Activated CD8-positive, alpha-beta T cell treated with anti-CD3 and anti-CD28 coated beads, Interleukin-2, amount 10 ng/mL, durations not matched to agents 7 days and 5 days (primary cell): ENCODE measurements at places on chromosomes 12 and 14.

GRCh38 chr12:6238875-6239274 is 38.7 kb downstream of the CD9 start:
- DNase-seq = no peak

DNA sequence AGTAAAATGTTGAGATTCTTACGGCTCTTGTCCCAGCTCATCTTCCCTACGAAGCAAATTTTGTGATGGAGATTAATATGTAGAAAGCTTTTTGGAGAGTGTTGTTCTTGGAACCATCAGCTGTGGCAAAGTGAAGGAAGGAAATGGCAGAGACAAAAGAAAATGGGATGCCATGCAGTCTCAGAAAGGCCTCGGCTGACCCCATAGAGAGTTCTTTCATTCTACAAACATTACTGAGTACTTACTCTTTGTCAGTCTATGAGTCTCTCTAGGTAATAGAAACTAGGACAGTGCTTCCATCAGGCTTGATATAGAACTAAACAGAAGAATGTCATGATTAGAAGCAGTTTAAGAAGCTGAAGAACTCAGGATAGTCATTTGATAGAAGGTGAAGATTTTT is 134.1 kb downstream of the PLEKHA5 start:
- DNase-seq = no peak

DNA sequence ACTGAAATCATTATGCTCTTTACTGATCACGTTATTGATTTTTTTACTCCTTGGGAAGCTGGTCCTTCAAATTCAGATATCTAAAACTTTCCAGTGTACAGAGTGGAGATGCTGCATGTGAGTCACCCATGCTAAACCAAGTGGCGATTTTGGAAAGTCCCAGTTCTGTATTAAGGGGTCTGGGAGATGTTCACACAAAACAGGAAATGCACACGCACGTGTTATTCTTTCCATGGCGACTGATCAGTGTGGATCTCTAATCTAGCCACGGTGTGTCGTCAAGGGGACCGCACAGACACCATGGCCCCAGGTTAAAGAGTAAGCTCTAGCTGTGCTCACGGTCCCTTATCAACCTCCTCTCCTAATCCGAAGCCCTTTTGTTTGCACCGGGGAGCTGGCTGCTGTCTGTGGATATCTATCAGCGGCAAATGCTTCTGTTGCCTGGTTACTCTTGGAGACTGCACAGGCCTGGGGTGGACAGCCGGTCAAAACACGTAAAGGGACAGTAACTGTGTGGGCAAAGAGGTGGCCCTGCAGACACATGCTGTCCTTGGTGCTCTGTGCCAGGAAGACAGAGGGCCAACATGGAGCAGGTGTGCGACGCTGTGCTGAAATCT is 96.6 kb downstream of the RIMBP2 start:
- no peak for DNase-seq

DNA sequence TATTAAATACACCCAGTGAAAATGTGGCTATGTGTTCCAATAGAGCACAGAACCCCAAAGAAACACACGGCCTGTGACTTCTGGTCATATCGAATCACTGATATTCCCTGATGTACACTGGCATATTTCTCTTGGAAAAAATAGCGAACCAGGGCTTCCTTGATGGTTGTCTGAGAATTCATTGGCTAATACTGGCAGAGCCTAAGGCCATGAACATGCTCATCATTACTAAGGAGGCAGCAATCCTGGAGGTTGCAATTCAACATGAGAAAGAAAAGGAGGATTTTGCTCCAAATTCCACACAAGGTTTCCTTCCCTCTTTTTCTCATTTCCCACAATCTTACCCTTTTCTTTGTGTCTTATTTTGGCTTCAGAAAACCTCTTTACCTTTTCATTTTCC is 212.9 kb upstream of the HMGA2 start:
- no peak for DNase-seq

- no peak for DNase-seq
Observed at GRCh38 chr12:54419088-54419887, at the start of gene ITGA5. ITGA5 (minus strand) TSS chr12:54419266; CDS start chr12:54419198, 68 bp downstream.

DNA sequence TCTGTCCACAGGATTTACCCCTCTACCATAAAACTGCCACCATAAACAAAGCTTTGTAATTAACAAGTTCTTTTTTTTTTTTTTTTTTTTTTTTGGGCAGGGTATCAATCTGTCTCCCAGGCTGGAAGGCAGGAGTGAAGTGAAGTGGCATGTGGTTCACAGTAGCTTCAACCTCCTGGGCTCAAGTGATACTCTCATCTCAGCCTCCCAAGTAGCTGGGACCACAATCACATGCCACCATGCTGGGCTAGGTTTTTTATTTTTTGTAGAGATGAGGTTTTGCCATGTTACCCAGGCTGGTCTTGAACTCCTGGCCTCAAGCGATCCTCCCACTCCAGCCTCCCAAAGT is 61.1 kb upstream of the NUDT4 start:
- no peak for DNase-seq

- no peak for DNase-seq
Observed at GRCh38 chr12:110922652-110923051, 2.3 kb upstream of the MYL2 start.

DNA sequence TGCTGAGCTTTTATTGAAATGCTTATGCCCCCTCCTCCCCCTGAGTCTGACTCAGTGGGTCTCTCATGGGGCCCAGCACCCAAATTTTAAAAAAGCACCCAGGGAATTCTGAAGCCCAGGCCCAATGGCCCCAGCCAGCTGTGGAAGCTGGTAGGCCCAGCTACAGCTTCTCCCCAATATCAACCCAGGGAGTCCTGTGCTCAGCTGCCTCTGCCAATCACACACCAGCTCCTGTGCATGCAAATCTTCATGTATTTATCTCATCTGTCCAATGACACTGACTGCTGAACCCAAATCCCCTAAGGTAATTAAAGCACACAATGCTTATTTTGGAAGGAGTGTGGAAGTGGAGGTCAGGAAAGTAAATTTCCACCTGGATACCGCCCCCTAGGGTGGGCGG is 76.3 kb downstream of the CCDC88C start:
- DNase-seq = no peak

DNA sequence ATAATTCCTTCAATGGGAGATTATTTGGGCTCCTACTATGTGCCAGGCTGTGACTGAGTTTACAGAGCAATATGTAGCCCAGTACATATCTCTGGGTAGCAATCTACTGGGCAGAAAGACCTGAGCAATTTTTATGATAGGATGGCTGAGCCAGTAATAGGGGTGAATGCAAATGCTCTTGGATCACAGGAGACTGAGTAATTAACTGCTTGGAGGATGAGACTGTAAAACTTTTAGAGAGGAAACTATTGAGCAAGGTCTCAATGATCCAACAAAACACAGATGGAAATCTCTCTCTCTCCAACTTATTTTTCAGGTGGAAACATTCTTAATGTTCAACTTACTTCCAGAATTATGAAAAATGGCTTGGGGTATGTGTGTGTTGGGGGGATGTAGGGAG is 402.2 kb downstream of the AEBP2 start:
- no peak for DNase-seq

GRCh38 chr14:72924337-72924736 is 1.9 kb upstream of the DCAF4 start:
- DNase-seq = no peak

DNA sequence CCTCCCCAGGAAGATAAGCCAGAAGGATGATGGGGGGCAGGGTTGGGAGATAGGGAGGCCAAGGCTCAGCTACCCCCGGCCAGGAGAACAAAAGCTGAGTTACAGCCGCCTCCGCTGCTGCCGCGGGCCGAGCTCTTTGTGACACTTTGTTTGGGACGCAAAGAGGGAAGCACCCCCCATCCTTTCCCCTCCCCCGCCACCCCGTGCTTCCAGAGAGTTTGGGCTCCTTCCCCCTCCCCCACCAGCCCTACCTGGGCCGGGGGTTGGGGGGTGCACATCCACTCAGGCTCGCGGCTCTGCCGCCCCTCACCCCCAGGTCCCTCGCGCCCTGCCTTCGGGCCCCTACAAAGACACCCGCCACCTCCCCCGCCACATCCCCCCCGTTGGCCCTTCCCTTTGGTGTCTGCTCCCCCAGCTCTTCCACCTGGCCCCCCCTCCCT is 799 bp downstream of the ZNF219 start:
- DNase-seq = no peak

DNA sequence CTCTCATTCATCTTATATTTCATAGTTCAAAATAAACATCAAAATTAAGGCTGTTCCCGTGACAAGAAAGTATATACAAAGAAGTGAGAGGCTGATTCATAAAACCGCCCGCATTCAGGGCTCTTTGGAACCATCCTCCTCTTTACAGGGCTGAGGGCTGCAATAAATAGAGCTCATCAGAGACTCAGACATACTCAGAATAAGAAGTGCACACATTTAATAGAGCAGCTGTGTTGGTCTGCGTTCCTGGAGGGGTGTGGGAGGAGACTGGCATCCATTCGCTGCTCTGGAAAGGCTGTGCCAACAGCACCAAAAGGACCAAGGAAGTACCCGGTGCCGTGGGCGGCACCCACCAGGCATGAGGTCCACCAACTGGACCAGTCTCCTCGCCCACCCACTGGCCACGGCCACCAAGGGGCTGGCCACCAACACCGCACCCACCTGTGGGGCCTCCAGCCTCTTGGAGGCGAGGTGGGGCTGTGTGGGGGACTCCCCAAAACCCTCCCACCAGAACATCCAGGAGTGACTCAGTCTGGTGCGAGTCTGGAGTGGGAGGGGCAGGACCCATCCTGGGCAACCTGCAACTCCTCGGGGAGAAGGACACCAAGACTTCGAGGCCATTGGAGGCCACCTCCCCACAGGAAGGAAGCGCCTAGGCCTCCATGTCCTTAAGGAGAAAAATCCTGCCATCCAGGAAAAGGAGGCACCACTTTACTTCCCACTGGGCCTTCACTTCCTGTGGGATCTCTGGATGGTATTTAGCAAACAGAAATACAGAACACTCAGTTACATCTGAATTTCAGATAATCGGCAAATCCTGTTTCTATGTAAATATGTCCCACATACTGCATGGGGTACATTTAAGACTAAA is 32.7 kb downstream of the VCPKMT start:
- DNase-seq = peak; percentile 61

DNA sequence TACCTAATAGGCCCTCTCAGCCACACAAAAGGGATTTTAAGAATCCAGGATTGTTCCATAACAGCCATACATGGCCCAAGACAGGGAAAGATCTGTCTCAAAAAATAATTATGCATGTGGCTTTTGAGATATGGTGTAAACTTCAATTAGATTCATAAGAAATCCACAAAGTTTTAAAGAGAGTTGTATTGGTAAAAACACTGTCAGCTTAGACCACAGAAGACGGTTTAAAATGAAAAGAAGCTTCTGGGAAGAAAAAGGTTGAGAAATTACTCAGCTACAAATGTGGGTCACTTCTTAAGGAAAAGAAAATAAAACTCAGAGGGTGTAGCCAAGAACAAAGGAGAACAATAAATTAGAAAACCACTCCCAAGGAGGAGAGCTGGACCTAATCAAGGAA is 191.4 kb downstream of the KIF26A start:
- no peak for DNase-seq

- DNase-seq = no peak
Observed at GRCh38 chr12:24073170-24073810, 123.8 kb upstream of the SOX5 start.

- no peak for DNase-seq
Observed at GRCh38 chr12:29223426-29223825, 74.3 kb downstream of the FAR2 start.

DNA sequence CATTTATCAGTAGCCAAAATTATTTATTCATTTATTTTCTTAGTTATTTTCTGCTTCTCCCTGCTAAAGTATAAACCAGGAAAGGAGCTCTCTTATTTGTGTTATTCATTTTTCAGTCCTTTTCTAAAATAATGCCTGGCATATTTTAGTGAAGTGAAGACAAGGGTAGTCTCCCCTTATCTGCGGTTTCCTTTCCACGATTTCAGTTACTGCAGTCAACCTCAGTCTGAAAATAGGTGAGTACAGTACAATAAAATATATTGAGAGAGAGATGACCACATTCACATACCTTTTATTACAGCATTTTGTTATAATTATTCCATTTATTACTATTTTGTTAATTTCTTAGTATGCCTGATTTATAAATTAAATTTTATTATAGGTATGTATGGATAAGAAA is 57.6 kb downstream of the GPR137C start:
- no peak for DNase-seq

DNA sequence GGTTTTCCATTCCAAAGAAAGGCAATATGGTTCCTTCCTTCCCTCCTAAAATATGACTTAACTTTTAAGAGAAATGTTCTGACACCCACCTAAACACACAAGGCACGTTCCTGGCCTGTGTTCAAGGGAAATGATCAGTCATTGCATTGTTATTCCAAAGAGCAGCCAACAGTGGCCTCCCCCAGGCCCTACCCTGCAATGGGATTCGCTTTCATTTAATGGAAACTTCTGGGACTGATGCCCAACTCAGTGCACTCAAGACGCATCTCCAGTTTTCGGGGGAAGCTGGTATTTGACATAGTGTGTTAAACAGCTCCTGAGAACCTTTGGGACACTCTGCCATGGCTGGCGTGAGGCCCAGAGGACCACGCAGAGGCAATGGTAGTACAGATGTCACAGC is 65.9 kb downstream of the DDX51 start:
- no peak for DNase-seq

DNA sequence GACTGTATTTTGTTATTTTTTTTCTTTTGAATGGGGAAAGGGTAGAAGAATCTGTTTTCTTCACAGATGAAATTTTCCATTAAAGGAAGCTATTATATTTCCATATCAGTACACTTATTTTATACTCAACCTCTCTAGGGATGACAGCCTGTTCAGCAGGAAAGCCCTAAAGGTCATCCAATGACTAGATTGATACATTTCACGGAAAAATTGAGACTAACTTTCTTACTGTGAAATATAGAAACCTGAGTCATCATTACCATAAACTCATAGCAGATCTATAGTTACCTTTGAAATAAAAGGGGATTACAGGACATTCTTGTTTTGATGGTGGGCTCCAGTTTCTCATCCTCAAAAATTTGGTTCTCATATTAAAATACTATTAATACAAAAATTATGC is 36.1 kb upstream of the PTCSC3 start:
- no peak for DNase-seq

- DNase-seq = no peak
Observed at GRCh38 chr14:26394150-26394810, 203.6 kb downstream of the NOVA1 start.

DNA sequence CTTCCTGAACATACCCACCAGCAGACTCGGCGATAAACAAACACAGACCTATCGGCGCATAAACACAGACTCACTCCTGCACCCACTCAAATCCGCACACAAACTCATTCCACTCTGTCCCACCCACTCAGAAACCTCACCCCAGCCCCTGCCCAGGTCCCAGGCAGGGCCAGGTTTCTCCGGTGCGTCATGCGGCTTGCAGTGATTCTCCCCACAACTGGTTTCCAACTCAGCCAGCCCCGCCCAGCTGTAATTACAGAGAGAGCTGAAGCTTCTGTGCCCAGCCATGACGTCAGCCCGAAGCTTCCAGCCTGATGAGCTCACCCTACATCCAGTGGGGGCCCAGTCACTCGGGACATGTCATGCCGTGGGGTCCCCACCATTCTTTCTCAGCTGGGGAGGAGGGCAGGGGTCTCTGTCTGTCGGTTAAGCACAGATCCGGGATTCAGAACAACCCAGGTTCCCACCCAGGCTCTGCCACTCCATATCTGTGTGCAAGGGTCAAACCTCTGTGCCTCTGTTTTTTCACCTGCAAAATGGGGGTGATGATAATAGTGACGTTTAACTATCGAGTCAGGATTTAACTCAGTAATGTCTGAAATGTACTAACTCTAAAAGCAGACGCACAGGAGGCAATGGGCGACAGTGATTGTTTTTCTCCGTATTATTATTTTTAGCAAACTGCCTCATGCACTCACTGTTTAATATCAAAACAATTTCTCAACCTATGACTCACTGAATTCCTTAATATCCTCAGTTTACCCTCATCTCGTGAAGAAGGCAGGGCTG is 2.3 kb upstream of the HSPB8 start:
- DNase-seq = no peak

- DNase-seq = no peak
Observed at GRCh38 chr14:22753586-22753985, 12.9 kb upstream of the OXA1L start.
